ENCODE measurements at places on chromosomes 5 and 9.
A peak's percentile ranks its signal among the peaks of the same experiment; 100 is the strongest.

- DNase-seq, result no peak
These were observed 72.8 kb upstream of the MTAP start for GRCh38 chr9:21729648-21730047.

GRCh38 chr5:94791829-94792228, 173.4 kb downstream of the SLF1 start:
- DNase-seq, result no peak

DNA sequence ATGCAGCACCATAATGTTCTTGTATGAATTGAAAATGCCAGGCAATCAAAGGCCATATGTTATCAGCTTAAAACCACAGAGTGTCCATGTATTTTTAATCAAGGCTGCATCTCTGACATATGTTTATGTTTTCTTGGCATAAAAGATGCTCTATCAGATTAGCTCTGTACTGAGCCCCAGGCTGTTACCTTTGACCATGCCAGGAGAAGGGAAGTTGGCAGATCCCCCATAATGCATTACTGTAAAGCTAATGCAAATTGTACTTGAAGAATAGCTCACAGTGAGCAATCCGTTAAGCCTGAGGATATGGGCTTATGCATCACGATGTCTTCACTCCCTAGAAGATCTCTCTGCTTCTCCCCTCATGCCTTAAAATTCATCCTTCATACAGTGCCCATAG, 414.4 kb downstream of the BRINP1 start:
- no peak for DNase-seq

GRCh38 chr5:157994906-157995519, 136.1 kb upstream of the CLINT1 start:
- DNase-seq, result peak; percentile 14

DNA sequence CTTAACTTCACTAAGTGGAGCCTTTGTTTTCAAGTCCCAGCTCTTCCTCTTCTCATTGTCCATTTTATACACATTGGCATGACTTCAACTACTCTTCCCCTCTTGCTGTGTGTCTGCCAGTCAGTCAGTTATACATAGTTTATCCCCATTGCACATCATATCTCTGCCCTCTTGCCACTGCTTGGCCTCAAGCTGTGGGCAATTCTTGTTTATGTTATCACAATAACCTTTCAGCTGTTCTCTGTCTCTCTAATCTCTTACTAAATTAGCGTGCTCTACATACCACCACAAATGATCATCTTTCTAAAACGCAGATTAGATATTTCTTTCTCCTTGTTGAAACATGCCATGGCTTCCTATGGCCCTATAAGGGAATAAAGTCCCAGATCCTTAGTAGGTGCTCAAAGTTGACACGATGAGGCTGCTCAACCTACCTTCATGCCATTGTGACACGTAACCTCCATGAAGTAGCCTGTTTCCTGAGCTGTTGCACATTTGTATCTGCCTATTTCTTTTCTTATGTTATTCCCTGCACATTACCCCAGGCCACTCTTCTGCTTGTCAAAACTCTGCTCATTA, 239.3 kb downstream of the GAS1 start:
- DNase-seq, result no peak

- DNase-seq, result no peak
These were observed 41.5 kb downstream of the PLPP7 start for GRCh38 chr9:131330814-131331600.

GRCh38 chr9:81574405-81574804, 114.9 kb downstream of the TLE1 start:
- no peak for DNase-seq

DNA sequence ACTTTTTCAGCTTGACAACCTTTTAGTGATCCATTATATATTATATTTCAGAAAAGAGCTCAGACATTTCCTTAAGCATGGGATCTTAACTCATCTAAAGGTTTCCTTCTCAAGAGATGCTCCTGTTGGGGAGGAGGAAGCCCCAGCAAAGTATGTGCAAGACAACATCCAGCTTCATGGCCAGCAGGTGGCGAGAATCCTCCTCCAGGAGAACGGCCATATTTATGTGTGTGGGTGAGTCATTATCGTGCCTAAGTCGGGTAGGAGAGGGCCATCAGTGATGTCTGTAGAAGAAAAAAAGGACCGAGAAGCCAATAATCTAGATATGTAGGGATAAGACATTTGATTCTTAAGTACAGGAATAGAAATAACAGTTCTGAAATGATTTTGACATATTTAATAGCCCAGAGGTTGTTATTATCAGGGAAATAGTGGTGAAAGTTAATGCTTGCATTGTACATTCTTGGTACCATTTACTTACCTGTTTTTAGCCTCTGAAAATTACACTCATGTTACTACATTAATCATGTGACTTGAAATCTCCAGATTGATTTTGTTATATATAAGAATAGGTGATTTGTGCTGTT, 28.2 kb downstream of the MTRR start:
- DNase-seq, result no peak

GRCh38 chr9:124149992-124150391, 107.8 kb upstream of the NEK6 start:
- DNase-seq, result no peak

DNA sequence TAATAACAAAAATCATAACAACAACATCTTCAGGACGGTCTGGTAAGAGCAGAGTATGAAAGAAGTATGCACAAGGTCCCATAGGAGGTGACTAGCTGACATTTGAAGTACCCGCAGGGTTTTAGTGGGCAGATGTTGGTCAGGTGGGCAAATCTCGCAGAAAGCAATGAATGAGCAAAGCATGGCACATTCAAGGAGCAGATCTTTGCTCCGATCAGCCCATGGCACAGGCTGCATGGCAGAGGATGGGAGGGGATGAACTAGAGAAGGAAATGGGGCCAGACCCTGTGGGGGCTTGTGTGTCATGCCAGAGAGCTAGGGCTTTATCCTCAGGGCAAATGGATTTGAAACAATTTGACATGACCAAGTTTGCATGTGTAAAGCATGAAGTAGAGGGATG, 90.0 kb downstream of the SEMA6A start:
- no peak for DNase-seq

DNA sequence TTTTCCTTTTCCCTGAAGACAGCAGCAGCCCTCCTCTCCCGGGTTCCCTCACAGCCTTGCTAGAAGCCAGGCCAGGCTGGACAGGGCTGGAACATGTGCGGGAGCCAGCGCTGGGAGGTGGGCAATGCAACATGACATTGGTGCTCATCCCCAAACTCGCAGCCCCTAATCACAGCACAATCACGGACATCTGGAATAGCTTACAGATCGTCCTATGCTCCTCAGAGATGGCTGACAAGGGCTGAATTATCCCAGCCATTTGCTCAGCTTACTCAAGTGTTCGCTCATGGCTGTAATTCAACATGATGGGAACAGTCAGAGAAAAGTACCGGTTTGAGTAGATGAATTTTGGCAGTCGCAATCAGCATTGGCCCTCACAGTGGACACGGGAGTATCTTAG, 49.8 kb downstream of the FSTL4 start:
- DNase-seq, result no peak

GRCh38 chr5:128826275-128826674, 139.0 kb upstream of the SLC27A6 start:
- DNase-seq, result no peak

DNA sequence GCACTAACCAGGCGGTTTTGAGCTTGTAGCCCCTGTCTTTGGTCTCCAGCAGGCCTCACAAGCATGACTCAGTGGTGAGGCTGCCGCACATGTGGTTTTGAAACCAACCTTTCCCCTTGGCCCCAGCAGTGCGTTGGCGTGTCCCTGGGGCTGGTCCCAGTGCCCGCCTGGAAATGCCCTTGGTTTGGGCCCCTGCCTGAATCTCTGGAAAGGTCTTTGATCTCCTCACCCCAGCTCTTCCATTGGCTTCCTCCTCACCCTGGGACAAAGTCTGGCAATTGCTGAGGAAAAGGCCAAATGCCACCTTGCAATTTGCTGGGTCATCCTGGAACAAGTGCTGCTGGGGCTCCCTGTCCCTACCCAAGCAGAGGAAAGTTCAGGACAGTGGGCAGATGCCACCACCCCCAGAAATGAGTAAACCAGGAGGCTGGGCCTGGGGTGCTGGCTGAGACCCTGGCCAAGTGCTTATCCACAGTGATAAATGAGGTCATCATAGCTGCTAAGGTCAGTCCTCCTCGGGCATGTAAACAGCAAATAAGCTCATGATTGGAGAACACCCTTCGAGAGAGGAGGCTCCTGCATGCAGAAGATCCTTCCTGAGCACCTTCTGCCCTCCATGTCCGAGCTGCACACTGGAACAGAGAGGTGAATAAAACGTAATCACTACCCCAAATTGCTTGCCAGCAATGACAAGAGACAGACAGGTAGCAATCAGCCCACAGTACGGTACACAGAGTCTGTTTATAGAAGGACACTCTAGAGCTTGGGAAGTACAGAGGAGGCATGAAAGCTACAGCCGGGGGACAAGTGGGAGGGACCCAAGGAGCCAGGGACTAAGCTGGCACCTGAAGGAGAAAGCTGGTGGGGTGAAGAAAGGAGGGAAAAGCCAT, 98.9 kb upstream of the CPEB4 start:
- DNase-seq, result no peak

DNA sequence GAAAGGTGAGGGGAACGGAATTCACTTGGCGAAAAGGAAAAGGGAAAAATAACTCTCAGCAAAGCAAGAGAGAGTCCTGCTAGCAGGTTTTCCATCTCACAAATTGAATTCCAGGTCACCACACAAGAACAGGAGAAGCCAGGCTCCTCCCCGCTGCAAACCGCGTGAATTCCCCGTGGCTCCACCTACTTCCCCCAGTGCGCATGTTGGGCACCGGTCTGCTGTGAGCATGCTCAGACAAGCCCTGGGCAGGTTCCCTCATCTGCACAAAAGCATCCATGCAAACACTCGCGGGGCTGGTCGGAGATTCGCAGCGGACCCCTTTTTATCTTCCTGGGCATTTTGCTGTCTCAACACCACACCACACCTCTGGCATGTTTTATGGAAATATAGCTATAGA, 58.5 kb upstream of the S1PR3 start:
- no peak for DNase-seq

DNA sequence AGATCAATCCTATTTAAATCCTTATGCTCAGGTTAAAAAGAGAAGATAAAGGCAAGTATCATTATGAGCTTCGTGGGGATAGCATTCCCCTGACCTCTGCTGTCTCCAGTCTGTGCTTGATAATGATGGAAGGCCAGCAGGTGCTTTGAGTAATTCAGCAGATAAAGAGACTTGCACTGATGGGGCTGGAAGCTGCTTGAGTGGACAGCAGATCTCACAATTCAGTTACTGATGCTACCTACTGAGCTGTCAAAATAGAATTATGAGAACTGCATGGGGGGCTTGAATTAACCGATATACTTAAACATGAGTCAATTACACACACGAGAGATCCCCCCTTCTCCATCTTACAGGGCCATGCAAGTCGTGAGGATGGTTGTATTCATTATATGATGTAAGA, 107.7 kb upstream of the GPR151 start:
- no peak for DNase-seq

DNA sequence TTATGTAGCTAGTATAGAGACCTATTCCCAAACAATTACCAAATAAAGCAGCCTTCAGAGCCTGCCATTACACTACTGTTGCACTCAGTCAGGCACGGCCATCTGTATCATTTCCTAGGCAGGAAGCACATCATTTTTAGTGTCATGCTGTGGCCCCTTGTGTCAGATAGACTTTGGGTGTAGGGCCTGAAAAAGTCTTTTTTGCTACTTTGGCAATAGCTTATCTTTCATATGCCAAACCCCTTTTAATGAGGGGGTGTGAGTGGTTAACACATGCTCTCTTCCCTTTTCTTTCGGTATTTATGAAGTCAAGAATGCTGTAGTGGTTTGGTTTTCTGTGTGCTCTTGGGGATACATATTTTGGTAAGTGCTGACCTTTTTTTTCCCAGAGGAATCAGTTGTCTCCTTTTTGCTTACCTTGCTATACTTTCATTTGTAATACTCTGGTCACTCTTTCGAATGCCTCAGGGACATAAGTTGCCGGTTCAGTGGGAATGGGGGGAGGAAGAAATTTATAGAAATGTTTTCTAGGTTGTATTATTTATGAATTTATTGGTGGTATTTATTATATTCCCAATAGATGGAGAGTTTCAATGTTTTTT, 209.8 kb downstream of the CSNK1G3 start:
- no peak for DNase-seq

DNA sequence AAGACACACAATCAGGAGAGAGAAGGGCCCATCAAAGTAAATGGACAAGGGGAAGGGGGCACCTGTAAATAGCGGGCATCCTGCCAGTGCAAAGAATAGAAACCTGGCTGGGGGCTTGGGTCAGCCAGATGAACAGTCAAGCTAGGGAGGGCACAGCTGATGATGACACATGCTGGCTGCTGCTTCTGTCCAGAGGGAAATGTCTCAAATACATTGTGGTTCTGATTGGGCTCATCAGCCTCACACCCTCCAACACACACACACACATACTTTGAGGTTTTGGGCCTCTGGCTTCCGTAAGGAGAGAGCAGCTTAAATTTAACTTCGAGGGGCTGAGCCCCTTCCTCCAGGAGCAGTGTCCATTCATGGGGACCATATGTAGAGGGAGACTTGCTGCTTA, 27.6 kb upstream of the SPATA31E1 start:
- DNase-seq, result no peak

GRCh38 chr5:153153086-153153485, 337.4 kb upstream of the GRIA1 start:
- no peak for DNase-seq

DNA sequence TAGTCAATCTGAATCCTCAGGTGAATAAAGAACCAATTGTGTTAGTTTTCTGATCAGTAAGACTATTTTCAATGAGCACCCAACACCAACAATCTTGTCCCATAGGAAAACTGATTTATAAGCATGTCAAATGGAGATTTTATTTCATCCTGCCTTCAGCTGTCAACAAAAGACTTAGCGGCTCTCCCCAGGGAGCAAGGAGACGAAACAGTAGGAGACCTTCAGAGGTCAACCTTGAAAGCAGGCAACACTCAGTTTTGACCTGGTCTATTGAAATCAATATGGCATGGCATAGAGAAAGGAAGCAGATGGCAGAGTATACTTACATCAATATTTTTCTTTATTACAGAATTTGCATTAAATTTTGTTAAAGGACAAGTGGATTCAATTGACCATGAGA, 34.1 kb downstream of the ZNF622 start:
- no peak for DNase-seq

DNA sequence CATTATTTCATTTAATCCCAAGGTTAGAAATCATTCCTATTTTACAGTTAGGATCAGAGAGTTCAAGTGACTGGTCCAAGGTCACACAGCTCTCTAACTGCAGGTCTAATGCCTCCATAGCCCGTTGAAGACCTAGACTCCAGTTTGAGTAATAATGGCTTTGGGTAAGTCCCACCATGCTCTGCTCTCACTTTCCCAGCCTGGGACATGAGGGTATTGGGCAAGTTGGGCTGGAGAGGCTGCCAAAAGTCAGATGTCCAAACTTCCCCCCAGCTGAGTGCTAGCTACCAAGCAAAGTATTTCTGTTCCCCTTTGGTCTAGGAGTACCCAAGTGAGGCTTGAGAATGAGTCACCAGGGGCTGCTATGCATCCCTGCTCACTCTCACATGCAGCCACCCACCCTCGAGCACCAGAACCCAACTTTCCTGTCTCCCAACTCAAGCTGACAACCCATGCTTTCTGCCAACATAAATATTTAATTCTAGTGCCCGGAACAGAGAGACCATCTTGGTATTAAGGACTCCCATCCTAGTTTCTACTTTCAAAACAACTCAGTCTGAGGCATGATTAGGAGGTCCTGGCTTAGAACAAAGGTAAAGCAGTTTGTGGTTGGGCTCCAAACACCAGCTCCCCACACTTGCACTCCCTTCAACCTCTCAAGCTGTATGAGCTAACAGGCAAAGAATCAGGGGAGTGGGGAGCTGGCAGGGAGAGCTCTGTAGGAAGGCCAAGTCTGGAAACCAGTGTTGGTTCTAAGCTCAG, 236.5 kb upstream of the TRIM32 start:
- no peak for DNase-seq

Data from activated T-helper 1 cell treated with anti-CD3 and anti-CD28 coated beads, Interleukin-2, amount 50 U/mL, for 16 hours (primary cell).